AG08396 (cell line): ENCODE measurements at places on chromosomes 3 and 15.

GRCh38 chr3:191388823-191389222 lies 58.5 kb upstream of the UTS2B start:
- no peak for DNase-seq

- peak; percentile 46 for DNase-seq
Measured at GRCh38 chr3:104909198-104909597, 457.5 kb upstream of the ALCAM start.

DNA sequence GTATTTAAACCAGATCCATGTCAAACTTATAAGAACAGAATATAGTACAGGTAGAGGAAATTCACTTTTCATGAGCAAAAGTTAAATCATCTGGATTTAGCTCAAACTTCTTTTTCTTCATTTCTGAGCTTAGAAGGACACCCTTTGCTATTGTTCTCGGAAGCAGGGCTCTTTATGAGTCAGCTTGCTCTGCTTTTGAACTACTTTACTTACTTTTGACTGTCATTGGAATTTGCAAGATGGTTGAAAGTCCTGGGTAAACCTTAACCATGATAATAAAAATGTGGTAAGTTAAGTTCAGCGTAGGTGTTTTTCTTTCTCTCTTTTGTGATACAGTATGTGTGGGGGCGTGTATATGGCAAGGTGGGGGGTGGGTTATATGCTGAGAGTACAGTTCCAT lies 312.7 kb upstream of the DPH6 start:
- no peak for DNase-seq

GRCh38 chr3:40719660-40720287 lies 195.0 kb downstream of the ZNF621 start:
- no peak for DNase-seq

- DNase-seq: no peak
Measured at GRCh38 chr3:20043825-20044224, 3.6 kb downstream of the KAT2B start.

GRCh38 chr3:145623349-145623748 lies 537.6 kb downstream of the PLOD2 start:
- no peak for DNase-seq
